IMR-90 (cell line): ENCODE measurements at places on chromosomes 3 and 15. TPM values are rescaled to one million over a fixed set of nuclear protein-coding genes. Genes with fewer than 3 reads are reported as not detected.

CASR gene
- polyA plus RNA-seq, result not detected in 2 replicates

MORC1 gene
- polyA plus RNA-seq, result not detected in 2 replicates

- no peak for DNase-seq
Measured at GRCh38 chr3:125316949-125317348, 58.2 kb downstream of the ZNF148 start.

- peak; percentile 43 for DNase-seq
Measured at GRCh38 chr3:59408047-59408624, 358.3 kb upstream of the CFAP20DC start.

GRCh38 chr3:188394623-188395022, 240.7 kb downstream of the LPP start:
- no peak for DNase-seq
